Activated naive CD4-positive, alpha-beta T cell (primary cell): ENCODE measurements at places on chromosomes 1 and 21.

- DNase-seq, result no peak
These were observed 12.6 kb downstream of the SZT2 start for GRCh38 chr1:43402089-43402865.

- DNase-seq, result no peak
These were observed 46.7 kb upstream of the PTBP2 start for GRCh38 chr1:96674915-96675314.

DNA sequence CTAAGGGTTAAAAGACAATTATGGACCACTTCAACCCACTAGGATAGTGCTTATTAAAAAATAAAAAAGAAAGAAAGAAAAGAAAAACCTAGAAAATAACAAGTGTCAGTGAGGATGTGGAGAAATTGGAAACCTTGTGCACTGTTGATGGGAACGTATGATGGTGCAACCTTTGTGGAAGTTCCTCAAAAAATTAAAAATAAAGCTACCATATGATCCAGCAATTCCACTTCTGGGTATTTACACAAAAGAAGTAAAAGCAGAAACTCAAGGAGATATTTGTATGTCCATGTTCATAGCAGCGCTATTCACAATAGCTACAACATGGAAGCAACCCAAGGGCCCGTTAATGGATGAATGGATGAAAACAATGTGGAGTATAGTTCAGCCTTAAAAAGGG lies 115.2 kb upstream of the ATP1A1 start:
- no peak for DNase-seq

GRCh38 chr21:28669321-28669720 lies 323.4 kb downstream of the LTN1 start:
- no peak for DNase-seq

DNA sequence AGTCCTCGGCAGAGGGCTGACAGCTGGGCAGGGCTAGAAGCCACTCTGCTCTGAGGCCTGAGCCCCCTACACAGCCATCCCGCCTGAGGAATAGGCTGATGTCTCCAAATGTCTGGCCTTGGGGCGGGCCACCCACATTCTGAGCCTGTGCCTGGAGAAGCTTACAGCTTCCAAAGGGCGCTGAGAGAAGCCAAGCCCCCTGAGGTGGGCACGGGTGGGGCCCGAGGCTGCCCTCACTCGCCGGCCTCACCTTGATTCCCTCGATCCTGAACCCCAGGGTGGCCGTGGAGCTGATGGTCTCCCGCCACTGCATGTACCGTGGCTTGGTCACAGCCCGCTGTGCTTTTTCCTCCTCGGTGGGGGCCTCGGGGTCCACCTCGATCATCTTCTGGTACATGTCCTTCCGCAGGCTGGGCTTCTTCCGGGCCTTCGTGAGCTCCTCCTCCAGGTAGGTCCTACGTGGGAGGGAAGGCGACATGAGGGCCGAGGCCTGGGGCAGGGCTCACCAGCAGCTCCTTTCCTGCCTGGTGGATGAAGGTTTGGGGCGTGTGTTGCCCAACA lies 93.2 kb downstream of the STUM start:
- no peak for DNase-seq
